G401 (cell line): ENCODE measurements at places on chromosomes 4 and X.

DNA sequence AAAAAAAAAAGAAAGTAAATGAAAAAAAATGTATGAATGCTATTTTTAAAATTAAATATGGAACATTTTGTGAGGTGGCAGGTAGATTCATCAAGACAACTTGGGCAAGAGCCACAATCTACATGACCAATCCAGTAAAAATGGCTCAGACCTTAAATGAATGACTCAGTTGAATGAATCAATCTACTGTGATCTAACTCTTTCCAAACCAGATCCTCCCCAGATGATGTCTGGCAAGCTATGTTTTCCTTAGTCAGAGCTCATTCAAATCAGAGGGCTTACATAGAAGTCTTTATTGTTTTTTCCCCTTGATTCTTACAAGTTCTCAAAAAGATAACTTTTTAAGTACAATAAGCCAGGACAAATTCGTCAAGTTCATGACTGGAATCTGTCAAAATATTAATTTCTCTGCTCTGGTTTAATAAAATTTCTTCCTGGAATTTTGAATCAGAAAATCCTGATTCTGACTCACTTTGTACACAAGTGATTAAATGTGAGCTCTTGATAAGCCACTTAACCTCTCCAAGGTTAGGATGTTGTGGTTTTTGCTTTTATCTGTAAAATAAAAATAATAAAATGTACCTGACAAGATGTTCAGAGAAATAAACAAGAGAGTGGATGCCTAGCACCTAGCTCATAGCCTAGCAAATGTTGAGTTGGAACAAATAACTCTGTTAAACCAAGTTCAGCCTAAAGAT lies 105.6 kb upstream of the SMIM31 start:
- no peak for DNase-seq

DNA sequence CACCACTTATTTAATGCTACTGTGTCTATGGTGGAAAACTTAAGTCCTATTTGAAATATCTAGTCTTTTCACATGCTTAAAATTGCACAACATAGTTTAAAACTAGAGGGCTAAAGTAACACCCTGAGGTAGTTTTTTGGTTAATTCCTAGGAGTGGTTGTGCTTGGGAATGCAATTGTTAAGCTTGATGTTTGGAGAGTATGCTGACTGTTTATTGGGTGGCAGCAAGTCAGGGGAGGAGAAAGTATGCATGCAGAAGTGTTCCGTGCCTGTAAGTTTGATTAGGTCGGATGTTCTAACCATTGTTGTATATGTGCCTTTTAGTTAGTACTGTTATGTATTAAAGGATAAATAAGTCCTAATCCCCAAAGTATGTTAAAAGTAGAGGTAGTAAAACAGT lies 40.5 kb downstream of the CXCL8 start:
- no peak for DNase-seq

DNA sequence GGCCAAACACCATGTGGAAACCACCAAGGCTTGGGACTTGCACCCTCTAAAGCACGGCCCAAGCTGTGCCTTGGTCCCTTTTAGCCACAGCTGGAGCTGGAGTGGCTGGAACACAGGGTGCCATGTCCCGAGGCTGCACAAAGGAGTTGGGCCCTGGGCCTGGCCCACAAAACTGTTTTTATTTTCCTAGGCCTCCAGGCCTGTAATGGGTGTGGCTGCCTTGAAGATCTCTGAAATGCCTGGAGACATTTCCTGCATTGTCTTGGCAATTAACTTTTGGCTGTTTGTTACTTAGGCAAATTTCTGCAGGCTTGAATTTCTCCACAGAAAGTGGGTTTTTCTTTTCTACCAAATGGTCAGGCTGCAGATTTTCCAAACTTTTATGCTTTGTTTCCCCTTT lies 55.7 kb downstream of the IL15 start:
- DNase-seq = no peak

DNA sequence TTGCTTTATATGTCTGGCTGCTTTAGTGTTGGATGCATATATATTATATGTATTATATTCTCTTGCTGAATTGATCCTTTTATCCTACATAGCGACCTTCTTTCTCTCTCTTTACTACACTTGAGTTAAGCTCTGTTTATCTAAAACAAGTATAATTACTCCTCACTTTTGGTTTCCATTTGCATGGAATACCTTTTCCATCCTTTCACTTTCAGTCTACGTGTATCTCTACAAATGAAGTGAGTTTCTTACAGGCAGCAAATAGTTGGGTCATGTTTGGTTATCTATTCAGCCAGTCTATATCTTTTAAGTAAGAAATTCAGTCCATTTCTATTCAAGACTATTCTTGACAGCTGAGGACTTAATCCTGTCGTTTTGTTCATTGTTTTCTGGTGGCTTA lies 167.5 kb upstream of the USP38 start:
- no peak for DNase-seq

- DNase-seq = no peak
These were observed 11.6 kb downstream of the SLC25A5 start for GRCh38 chrX:119479845-119480244.

- no peak for DNase-seq
These were observed 1.8 kb downstream of the NOP14 start for GRCh38 chr4:2961421-2961810.

DNA sequence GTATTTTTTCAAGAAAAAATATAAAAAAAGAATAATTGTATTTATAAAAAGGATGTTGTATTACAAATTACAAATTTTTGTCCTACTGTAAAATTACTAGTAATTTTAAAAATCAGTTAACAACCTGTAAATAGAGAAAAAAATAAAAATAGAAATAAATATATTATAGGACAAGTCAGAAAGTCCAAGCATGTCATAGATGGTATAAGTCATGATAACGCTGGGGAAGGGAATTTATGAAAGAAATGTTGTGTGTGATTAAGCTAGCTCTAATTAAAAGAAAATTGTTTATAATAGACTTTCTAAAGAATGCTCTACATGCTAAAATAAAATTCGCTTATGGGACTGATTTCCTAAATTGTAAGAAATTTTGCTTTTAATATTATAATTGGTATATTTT lies 2329.9 kb downstream of the ARAP2 start:
- no peak for DNase-seq

- no peak for DNase-seq
These were observed 42.9 kb downstream of the DDX60L start for GRCh38 chr4:168437192-168437943.

DNA sequence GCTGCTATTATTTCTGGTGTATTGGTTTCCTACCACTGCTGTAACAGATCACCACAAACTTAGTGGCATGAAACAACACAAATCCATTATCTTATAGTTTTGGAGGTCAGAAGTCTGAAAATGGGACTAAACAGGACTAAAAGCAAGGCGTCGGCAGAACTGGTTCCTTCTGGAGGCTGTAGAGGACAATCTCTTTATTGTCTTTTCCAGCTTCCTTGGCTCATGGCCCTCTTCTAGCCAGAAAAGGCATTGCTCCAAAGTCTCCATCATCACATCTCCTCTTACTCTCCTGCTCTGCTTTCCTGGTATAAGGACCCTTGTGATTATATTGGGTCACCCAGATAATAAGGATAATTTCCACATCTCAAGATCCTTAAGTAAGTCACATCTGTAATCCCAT lies 121.9 kb downstream of the CLCN4 start:
- no peak for DNase-seq

GRCh38 chr4:4647041-4647440 lies 105.2 kb upstream of the STX18 start:
- no peak for DNase-seq

DNA sequence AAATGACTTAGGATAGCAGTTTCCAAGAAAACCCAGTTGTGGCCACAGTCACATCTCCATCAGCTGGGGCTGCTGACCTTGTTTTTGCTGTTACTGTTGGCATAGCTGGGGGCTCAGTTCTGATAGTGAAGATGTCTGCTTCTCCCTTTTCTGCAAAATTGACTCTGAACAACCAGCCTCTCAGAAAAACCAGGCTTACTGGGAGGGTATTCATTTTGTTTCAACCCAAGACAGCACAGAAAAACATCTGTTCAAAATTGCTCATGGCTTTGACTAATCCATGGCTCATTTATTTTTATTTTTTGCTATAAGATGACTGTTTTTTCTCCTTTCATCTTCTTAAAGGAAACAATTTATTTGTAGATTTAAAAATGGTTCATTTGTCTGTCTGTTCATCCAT lies 53.1 kb downstream of the RASL11B start:
- DNase-seq = no peak

GRCh38 chr4:123577225-123577906 lies 180.8 kb downstream of the SPRY1 start:
- no peak for DNase-seq

DNA sequence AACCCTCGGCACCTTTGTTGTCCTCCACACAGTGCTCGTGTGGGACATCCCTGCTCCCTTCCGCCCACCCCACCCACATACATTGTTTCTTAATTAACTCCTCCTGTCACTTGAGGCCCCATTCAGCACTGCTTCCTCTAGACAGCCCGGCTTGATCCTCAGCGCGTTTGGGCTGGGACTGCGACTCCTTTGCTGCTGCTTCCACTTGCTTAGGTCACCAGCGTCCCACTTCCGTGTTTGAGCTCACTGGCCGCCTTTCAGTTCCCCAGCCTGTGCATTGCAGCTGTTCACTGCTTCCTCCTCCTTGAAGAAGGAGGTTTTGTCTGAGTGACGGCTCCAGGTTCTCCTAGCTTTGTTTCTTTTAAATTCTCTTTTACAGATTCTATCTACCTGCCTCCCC lies 16.1 kb downstream of the RNF4 start:
- DNase-seq = no peak

DNA sequence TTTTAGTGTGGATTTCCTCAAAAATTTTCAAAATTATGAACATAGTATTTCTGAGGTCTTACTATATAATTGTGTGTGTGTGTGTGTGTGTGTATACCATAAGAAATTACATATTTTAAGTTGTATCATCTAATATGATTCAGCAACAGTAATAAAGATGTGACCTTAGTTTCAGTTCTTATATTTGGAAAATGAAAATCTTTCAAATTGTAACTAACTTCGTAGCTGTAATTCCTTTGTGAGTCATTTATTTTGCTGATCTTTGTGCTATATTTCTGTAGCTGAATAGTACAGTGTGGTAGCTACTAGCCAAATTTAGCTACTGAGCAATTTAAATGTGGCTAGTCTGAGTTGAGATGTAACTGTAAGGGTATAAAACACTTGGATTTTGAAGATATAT lies 116.4 kb downstream of the RAP1GDS1 start:
- DNase-seq = no peak

DNA sequence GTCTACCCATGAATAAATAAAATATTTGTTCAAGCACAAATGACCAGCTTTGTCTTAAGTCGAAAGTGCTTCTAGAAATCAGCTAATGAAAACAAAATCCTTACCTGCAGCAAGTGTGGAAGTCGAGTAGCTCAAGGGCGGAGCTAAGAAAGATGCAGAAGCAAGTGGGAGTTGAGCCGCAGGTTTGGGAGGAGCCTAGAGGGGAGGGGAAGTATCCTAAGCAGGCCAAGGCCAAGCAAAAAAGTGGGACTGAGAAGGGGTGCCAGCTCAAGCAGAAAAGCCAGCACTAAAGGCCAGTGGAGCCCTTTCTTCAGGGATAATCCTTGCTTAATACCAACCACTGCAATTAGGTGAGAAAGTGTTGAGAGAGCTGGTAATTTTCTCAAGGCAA lies 60.8 kb downstream of the DLG3 start:
- no peak for DNase-seq

DNA sequence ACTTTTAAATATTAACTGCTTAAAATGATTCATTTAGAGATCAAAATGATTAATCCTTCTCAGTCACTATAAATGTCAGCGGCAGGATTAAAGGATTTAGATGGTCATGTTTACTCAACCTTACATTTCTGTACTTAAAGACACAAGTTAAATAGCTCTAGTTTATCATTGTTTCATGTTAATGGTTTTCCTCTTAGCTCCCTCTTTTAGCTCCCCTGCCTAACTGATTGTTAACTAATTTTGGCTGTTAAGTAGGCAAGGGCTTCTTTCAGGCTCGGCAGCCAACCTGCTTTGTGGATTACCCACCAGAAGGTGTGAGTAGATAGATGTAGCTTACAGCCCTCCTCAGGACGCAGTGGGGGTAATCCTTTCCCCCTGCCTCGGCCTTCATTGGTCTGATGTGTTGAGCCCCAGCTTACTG lies 96.0 kb downstream of the TENM3 start:
- DNase-seq = no peak

DNA sequence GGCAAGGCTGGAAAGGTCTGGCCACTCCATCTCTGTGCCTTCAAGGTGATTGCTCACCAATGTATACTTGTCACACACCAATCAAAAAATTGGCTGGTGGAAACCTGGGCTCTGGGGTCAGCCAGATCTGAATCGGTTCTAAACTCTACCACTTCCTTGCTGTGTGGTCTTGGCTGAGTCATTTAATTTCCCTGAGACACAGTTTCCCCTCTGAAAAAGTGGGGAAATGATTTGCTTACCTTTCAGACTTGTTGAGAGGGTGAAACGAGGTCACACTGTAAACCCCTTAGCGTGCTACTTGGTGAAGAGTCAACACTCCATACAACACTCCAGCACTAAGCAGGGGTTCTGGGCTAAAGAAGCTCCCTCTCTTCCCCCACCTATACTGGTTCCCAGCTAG lies 252.3 kb upstream of the ZIC3 start:
- no peak for DNase-seq

DNA sequence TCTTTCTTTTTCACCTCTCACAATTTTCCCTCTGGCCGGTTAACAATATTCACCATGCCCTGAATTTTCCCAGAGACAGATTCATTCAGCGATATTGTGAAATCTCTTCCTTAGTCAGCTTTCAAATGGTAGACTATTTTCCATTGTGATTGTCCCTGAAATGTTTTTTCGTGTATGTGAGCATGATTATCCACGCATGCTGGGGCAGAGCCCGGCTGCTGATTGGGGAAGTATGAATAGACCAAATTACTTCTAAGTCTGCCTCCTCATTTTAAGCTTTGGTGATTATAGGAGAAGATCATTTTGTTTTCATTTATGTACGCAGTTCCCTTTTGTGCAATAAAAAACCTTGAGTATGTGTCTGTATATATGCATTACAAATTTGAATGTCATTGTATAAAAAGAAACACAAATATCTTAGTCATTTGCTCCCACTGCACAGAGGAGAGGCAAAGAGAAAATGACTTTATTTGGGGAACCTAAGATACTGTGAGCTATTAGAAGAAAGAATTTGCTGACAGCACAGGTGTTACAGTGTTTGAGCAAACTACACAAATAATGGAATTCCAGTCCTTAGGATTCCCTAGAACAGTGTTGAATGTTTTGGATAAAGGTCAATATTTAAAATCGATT lies 11.3 kb downstream of the DTHD1 start:
- no peak for DNase-seq

- DNase-seq = no peak
These were observed 36.1 kb downstream of the FRMPD4 start for GRCh38 chrX:12174358-12174757.

DNA sequence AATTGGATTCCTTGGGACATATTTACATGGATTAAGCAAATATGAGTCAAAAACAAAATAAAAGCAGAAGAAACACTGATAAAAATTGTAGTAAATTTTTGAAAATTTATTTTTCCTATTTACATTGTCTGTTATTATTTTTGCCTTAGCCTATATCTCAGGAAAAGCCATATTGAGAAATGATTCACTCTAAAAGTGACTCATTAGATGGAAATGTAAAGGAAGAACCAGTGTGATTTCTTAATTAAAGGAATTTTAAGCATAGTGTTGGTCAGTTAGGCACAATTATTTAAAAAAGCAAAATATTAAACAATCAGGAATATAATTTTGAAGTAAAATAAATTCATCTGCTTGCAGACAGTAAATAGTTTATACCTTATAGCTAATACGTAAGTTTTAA lies 167.4 kb upstream of the NAP1L5 start:
- DNase-seq = no peak
